ENCODE measurements at places on chromosomes 5 and 9. TPM values are rescaled to one million over a fixed set of nuclear protein-coding genes. Genes with fewer than 3 reads are reported as not detected.

Gene GBGT1
- total RNA-seq: 6.9 TPM

Gene TXNDC8
- not detected for total RNA-seq

Gene SLC36A2
- not detected for total RNA-seq

Gene GMCL2
- not detected for total RNA-seq

Gene NR6A1
- total RNA-seq: under 0.01 TPM

Gene NR5A1
- not detected for total RNA-seq

Gene C5orf52
- not detected for total RNA-seq

Gene LCN15
- not detected for total RNA-seq

Gene CA9
- total RNA-seq: 8.1 TPM

Gene CBY3
- total RNA-seq: not detected

Gene SGCD
- total RNA-seq: 12.7 TPM

Gene ZFP62
- 22.6 TPM for total RNA-seq

Gene C9orf152
- total RNA-seq: not detected

Gene DBN1
- total RNA-seq: 180 TPM

Measured in smooth muscle cell of the umbilical artery (primary cell).